ENCODE measurements at places on chromosomes 4 and X.

DNA sequence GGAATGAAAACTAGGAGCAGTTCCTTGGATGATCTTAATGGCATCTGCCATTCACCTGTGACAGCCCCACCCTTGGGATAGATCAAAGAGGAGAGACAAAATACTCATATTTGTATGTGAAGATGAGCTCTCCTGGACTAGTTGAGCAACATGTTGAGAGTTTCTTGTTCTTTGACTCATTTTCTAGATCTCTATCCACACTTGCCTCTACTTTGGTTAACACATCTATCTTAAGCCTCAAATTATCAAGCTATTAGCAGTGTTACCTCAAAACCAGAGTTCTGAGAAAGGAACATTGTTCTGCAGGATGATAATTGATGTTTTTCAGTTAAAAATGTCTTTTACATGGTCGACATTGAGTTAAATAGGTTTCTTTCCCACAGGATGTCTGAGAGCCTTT is 94.2 kb upstream of the TEX13D start:
- DNase-seq = no peak

DNA sequence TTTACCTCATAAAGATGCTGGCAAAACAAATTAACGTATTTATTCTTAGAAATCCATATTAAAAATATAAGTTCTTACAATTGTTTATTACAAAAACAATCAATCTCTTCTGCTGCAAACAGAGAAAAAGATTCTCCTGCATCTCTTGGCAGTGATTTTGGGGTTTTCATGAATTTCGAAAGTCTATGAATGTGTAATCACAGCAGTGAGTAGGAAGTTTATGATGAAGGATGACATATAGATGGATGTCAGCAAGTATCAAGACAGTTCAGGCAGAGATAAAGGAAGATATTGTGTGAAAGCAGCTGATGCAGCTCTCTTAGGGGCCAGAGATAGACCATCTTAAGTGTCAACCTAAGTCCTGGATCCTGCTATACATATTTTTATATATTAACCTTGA is 196.9 kb upstream of the BANK1 start:
- no peak for DNase-seq

GRCh38 chrX:119989905-119990555 is 46.5 kb upstream of the NKAP start:
- no peak for DNase-seq

DNA sequence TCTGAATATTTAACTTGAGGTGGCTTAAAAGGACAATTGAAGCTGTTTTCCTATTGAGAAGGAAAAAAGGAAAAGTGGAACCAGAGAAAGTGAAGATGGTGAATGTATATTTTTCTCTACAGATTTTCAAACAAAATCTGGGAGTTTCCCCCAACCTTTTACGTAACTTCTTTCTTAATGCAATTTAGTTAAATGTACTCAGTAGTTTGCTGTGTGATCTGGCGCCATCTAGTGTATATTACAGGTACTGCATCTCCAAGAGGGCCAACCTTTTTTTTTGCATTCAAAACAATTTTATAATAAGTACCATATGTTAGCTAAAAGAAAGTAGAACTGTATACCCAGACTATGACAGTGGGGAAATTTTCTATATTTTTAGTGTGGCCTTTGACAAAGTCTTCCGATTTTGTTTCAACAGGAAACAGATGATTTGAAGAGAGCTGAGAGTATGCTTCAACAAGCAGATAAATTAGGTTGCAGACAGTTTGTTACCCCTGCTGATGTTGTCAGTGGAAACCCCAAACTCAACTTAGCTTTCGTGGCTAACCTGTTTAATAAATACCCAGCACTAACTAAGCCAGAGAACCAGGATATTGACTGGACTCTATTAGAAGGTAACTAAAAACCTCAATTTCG is 82.0 kb downstream of the PLS3 start:
- no peak for DNase-seq

DNA sequence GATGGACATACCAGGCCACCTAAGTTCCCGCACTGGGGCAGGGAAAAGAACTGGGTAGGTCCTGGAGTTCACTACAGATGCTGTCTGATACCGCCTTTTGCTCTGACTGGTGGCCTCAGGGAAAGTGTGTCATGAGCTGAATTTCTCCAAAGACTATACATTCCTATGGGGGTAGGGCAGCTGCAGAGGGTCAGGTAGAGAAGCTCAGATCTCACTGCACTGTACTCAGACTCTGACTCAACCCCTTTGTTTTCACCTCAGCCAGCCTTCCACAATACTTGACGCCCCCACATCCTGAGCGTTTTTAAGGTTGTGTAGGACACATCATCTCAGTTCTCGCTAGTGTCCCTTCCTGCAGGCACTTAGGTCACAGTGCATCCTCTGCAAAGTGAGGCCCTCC is 7.8 kb downstream of the GATB start:
- DNase-seq = no peak

- DNase-seq = no peak
Observed at GRCh38 chrX:83509254-83509801, 1.2 kb downstream of the POU3F4 start.

DNA sequence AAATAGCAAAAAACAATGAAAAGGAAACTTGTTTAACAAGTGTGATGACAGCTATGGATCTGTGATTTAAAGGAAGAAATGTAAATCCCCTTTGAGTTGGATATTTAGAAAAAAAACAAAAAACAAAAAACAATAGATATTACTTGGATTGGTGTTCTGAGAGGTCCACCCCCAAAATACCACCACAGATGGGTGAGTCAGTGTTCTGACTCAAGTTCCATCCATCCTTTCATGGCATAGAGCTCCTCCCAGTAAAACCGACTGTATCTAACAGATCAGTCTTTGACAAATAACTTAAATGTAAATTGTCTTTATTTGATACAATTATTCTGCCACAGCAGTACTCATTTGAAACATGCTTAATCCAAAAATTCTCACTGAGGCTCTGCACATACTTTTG is 27.4 kb downstream of the TMPRSS11B start:
- DNase-seq = no peak

GRCh38 chr4:157984285-157984911 is 188.4 kb downstream of the GASK1B start:
- DNase-seq = no peak

GRCh38 chr4:173486714-173487392 is 43.2 kb downstream of the HAND2 start:
- DNase-seq = no peak

GRCh38 chr4:40721730-40722171 is 28.0 kb upstream of the NSUN7 start:
- no peak for DNase-seq

DNA sequence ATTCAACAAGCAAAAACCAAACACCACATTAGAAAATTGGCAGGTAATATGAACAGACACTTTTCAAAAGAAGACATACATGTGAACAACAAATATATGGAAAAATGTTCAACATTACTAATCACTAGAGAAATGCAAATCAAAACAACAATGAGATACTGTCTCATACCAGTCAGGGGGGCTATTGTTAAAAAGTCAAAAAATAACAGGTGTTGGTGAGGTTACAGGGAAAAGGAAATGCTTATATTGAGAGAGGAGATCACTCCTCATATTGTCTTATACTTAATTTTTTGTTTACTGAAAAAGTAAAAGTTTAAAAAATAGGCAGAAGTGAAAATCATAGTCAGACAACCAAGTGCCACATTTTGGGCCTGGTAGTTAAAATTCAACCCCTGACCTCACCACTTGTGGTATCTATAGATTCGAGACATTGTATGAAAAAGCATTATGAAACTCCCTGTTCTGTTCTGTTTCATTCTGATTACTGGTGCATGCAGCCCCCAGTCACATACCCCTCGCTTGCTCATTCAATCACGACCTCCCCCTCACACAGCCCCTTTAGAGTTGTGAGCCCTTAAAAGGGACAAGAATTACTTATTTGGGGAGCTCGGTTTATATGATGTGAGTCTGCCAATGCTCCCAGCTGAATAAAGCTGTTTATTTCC is 153.7 kb upstream of the FGF16 start:
- DNase-seq = no peak

DNA sequence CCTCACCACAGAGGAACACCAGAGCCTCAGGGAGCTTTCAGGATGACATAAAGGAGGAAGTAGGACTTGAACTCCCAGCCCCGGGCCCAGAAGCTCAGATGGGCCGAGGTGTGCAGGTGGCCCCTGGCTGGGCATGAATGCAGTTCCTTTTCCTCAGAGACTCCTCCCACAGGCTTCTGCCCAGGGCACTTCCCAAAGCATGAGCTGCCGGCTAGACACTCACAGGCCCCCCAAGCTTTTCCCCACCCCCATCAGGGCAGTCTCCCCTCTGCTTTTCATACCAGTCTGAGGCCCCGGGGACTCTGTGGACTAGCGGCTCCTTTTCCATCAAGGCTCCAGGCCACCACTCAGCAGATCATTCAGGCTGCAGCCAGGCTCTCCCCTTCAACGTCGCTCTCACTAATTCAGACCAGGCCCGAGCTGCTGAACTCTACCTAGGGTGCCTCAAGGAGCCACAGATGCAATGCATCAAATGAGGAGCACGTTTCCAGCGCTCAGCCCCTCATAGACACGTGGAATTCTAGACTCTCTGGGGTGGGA is 36.9 kb downstream of the HMX1 start:
- no peak for DNase-seq

DNA sequence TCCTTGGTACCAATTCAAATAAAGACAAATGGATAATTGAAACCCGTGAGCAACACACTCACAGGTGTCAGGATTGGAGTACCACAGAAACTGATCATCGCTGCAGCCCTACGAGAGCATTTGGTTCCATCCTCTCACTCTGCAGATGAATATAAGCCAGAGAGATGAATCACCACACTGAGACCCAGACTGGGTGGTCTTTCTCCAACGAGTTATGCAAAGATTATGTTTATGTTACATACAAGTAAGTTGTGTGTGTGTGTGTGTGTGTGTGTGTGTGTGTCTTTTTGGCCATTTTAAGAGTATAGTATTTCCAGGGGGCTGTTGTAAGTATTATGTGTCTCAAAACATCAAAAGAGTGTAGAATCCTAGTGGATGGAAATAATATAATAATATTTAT is 329.5 kb upstream of the ZFP42 start:
- no peak for DNase-seq

GRCh38 chr4:186039697-186040096 is 29.3 kb upstream of the TLR3 start:
- no peak for DNase-seq

DNA sequence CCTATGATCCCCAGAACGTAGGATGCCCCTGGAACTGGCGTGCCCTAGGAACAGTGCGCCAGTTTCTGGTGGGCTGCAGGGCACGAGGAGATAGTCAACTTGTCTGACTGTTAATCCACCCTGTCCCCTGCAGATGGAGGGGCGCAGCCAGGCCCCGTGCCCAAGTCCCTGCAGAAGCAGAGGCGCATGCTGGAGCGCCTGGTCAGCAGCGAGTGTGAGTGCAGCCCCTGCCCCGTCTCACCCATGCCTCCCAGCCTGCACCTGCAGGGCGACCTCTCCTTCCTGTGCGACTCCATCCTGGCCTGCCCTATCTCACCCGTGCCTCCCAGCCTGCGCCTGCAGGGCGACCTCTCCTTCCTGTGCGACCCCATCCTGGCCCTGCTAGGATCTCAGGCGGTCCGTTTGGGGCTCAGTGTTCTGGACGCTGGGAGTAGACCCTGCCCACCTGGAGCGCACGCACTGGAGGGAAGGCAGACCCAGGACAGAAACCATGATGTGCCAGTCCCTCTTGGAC is 22.2 kb downstream of the WFS1 start:
- DNase-seq = no peak

GRCh38 chr4:145734576-145735346 is 54.8 kb downstream of the C4orf51 start:
- DNase-seq = no peak

DNA sequence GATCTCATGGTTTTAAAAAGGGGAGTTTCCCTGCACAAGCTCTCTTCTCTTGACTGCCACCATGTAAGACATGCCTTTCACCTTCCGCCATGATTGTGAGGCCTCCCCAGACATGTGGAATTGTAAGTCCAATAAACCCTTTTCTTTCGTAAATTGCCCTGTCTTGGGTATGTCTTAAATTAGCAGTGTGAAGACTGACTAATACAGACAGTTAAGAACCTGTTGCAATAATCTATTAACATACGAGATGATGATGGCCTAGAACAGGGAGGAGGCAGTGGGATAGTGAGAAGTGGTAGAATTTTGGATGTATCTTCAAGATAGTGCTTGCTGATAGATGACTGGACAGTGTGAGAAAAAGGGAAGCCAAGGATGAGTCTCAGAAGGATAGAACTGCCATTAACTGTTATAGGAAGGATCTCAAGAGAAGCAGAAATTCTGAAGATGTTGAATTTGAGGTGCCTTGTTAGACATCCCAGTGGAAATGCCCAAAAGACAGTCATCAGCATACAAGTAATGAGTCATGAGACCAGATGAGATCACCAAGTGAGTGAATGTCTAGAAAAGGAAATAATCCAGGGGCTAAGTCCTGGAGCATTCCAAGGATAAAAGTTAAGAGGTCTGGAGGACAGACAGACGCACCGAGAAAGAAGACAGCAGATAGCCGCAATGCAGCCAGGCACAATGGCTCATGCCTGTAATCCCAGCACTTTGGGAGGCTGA is 38.8 kb upstream of the UGDH start:
- DNase-seq = no peak

DNA sequence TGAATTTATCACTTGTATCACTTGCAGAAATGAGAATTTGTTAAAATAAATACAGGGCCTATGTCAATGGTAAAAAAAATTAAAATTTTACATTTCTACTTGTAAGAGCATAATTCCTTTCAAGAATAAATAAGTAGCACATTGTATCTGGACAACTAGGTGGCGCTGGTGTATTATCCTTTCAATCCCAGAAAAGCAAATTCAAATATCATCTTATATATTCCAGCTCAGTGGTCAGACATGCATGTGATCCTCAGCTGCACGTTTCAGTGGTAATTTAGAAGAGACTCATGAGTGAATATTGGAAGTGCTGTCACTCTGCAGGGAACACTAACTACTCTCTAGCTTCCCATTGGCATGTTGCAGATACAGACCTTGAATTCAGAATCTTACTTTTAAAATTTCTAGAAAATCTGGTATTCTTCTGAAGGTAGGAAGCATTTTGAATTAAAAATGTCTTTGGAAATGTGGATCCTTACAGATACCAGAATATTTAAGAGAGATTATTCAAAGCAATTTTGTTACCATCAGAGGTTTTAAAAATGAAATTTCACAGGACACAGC is 1414.7 kb upstream of the TENM3 start:
- DNase-seq = no peak

DNA sequence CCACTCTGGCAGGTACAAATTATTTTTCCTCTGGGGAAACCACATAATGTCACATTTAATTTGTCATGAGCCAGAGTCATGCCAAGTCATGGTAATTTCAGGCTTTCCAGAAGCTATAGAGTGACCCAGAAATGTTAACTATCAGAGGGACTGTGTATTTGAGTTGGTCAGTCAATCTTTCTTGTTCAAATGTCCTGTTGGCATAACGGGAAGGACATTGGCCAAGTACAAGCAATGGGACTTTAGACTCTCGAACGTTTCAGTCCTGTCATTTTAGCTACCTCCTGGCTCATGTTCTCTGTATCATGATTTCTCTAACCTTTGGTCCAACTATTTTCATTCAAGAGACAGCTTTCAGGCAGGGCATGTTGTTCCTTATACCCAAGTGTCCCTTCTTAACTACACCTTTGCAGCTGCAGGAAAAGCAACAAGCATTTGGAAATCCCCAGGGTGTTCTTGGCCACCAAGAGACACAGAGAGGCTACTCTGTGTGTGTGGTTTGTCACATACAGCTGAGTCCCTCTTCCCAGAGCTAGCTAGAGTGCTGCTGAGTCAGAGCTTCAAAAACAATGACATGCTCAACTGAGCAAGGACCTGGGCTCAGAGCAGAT is 142.6 kb downstream of the EGF start:
- no peak for DNase-seq
